ENCODE measurements at places on chromosomes 2 and 18. TPM values are rescaled to one million over a fixed set of nuclear protein-coding genes. Genes with fewer than 3 reads are reported as not detected.

OSBPL6 gene
- not detected for total RNA-seq

TMEM87B gene
- 22.8 TPM for total RNA-seq

CFC1 gene
- not detected for total RNA-seq

ANKRD53 gene
- total RNA-seq, result not detected

HJURP gene
- total RNA-seq, result 122 TPM

COPS9 gene
- total RNA-seq, result 75.5 TPM

PSMA8 gene
- 0.37 TPM for total RNA-seq

DAW1 gene
- not detected for total RNA-seq

ERFE gene
- total RNA-seq, result 10.2 TPM

TSPYL6 gene
- total RNA-seq, result not detected

SLC40A1 gene
- not detected for total RNA-seq

NT5DC4 gene
- not detected for total RNA-seq

TMEM200C gene
- total RNA-seq, result not detected

STPG4 gene
- 0.72 TPM for total RNA-seq

DLGAP1 gene
- total RNA-seq, result not detected

MC4R gene
- total RNA-seq, result not detected

CABYR gene
- not detected for total RNA-seq

PAX8 gene
- total RNA-seq, result 3.6 TPM

NOL4 gene
- total RNA-seq, result 0.27 TPM

HOXD10 gene
- total RNA-seq, result not detected

RGPD4 gene
- not detected for total RNA-seq

PDE1A gene
- total RNA-seq, result not detected

DLX2 gene
- not detected for total RNA-seq

HEATR5B gene
- 31.3 TPM for total RNA-seq

M1AP gene
- total RNA-seq, result not detected

ICA1L gene
- total RNA-seq, result 12.0 TPM

GLB1L gene
- 6.4 TPM for total RNA-seq

Measured in OCI-LY7 (cell line).